ENCODE measurements at places on chromosomes 4 and X.

GRCh38 chr4:101919373-101919977 is 128.9 kb downstream of the BANK1 start:
- DNase-seq, result no peak

- DNase-seq, result no peak
These were observed 181.0 kb downstream of the LDB2 start for GRCh38 chr4:16717266-16717970.

GRCh38 chr4:152408514-152409327 is 127.2 kb downstream of the FBXW7 start:
- DNase-seq, result peak; percentile 0

- DNase-seq, result no peak
These were observed 36.7 kb upstream of the GABRQ start for GRCh38 chrX:152600853-152601633.

- DNase-seq, result no peak
These were observed 651.8 kb downstream of the C4orf33 start for GRCh38 chr4:129747756-129748155.

DNA sequence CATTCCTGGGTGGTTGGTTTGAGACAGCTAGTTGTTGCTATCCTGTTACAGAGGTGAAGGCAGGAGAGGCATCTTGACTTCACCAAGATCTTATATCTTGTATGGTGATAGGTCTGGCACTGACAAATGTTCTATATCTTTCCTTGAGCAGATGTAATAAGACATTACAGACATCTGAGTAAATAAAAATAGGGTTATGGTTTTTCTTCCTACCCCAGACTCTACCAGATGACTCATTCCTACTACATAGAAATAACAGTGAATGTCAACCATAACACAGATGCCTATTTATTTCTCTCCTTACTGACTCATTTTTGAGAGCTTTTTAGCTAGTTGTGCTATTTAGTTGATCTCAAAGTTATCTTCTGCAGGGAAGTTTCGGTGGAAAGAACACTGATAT is 21.9 kb downstream of the HNRNPH2 start:
- DNase-seq, result no peak

DNA sequence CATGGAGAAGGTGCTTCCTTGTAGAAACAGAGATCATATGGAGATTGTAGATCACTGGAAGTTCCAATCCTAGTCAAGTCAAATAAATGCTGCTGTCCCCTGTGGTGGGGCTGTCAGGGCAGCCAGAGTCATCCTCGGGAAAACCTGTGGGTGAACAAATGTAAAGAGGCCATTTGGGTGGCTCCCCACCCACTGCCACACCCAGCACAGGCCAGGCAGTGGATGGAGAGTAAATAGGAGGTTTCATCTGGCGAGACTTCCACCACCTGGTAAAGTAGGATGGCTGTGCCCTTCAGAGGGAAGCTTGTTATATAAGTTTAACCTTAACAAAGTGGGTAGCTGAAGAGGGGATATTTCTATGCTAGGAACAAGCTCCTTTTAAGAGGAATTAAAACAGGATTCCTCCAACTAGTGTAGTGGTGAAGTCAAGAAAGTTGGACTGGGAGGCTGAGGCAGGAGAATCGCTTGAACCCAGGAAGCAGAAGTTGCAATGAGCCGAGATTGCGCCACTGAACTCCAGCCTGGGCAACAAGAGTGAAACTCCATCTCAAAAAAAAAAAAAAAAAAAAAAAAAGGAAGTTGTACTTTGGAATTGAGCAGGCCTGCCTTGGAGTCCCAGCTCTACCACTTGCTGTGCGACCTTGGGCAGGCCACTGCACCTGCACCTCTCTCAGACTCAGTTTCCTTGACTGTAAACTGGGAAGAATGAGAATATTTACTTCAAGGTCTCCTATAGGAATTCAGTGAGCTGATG is 273.7 kb downstream of the PTTG2 start:
- DNase-seq, result no peak

GRCh38 chrX:41543668-41544067 is 96.5 kb downstream of the NYX start:
- no peak for DNase-seq

DNA sequence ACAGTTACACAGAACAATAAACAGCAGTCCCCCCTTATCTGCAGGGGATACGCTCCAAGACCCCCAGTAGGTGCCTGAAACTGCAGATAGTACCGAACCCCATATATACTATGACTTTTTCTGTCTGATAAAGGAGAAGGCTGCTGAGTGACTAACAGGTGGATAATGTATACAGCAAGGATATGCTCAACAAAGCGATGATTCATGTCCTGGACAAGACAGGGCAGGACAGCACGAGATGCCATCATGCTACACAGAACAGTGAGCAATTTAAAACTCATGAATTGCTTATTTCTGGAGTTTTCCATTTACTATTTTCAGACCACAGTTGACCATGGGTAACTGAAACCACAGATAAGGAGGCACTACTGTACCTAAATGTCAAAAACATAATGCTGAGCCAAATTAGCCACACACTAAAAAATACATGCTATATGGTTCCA is 76.1 kb downstream of the MANBA start:
- DNase-seq, result no peak

- no peak for DNase-seq
These were observed 200.8 kb downstream of the MGST2 start for GRCh38 chr4:139866276-139866962.

DNA sequence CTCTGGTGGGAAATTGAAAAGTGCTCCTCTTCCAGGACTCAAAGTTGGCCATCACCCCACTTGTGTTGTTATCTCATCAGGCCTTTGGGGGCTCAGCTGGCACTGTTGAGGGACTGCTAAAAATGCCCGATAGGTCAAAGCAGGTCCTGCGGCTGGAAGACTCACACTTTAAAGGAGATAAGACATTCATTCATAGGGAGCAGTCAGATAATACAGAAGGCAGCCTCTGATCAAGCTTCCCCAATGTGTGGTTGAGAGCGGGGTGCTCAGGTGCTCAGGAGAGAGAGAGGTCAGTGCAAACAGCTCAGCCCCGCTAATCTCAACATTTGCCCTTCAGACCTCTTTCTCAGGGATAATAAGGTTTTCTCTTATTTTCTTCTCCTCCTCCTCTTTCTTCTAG is 70.3 kb downstream of the TMEM154 start:
- no peak for DNase-seq

DNA sequence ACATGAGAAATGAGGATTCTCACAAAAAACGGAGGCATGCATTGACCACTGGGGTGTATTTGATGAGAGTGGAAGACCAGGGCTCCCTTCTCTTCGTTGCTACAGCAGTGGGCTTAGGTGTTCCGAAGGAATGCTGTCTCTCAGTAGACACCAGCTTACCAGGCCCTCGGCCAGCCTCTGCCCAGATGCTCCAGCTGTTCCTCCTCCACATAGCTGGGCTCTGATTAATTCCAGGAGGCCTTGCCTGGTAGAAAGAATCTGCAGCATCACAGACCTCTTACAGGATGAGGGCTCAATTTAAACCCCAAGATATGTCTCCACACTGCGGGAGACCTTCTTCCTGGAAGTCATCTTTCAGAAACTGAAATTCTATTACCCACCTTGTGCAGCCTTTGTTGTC is 346.6 kb upstream of the TENM3 start:
- DNase-seq, result no peak

DNA sequence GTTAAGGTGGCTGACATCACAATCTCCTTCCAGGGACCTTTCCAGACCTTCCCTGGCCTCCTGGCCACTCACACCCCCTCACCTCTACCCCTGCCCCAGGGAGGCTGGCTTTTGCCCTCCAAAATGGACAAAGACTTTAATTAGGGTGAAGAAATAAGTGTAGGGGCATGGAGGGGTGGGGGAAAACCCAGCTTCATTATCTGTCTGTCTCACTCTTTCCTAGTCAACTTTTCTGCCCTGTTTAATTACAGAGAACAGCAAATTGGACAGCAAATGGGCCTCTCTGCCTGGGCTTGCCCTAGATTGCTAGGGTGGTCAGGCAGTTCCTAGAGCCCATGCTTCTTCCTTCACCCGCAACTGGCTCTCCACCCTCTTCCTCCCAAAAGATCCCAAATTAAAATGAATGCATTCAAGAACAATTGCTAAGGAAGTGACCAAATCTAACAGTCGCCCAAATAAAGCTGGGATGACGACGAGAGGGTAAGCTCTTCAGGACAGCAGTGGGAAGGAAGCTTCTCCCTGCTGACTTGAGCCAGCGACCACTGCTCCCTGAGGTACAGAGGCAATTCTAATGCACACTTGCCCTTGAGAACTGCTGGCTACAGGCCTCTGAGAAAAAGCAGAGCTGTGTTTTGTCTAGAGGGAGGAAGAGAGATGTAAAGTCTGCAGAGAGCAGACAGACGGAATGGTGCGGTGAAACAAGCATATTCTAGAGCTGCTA is 12.4 kb downstream of the RAI2 start:
- DNase-seq, result no peak

GRCh38 chr4:174135936-174136406 is 147.5 kb downstream of the FBXO8 start:
- DNase-seq, result no peak

DNA sequence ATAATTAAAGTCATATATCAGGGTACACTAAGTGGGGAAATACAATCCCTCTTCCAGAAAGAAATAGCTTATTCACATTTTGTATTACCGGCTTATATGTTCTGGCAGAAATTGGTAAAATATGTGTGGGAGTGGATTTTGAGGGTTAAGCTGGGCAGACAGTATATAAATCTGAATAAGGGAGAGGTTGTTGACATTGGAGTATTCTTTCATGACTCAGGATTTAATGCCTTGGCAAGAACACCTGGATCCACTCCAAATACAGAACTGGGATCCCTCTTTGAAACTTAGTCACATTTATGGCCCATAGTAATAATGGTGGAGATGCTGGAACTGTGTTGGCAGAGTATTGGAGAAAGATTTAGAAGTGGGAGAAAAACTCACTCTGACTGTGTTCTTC is 54.3 kb upstream of the TET2 start:
- DNase-seq, result peak; percentile 12

GRCh38 chr4:107114059-107114458 is 77.9 kb upstream of the DKK2 start:
- no peak for DNase-seq

GRCh38 chrX:131763674-131764073 is 219.8 kb downstream of the OR13H1 start:
- peak; percentile 9 for DNase-seq

DNA sequence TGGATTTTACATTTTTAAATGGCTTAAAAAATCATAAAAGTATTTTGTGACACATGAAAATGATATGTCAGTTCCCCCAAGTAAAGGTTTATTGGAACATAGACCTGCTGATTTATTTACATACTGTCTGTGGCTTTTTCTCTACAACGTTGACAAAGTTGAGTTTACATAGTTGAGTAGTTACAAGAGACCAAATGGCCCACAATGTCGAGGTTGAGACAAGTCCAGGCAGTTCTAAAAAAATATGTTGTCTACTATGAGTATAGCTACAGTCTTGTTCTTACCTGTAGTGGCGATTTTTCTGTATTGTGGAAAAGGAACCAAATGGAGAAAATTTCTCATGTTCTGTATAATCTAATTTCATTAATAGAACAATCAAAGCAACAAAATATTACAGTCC is 163.2 kb downstream of the FRAS1 start:
- DNase-seq, result no peak

- DNase-seq, result no peak
These were observed 379.8 kb downstream of the ZNF674 start for GRCh38 chrX:46165411-46165810.

DNA sequence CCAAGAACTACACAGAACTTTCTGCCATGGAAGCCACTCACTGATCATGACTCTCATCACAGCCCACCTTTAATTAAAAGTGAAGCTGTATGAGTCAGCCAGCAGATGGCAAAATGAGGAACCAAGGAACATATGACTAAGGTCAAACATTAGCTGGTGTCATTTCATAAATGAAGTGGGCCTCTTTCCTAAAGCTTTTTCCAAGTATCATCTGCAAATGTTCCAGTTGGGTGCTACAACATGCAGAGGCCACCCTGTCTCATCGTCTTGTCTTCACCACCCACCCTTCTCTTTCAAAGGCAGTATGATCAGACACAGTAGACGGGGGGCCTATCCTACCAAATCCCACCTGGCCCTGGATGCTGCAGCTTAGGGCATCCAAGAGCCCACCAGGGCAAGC is 9.2 kb upstream of the EOLA1 start:
- no peak for DNase-seq

DNA sequence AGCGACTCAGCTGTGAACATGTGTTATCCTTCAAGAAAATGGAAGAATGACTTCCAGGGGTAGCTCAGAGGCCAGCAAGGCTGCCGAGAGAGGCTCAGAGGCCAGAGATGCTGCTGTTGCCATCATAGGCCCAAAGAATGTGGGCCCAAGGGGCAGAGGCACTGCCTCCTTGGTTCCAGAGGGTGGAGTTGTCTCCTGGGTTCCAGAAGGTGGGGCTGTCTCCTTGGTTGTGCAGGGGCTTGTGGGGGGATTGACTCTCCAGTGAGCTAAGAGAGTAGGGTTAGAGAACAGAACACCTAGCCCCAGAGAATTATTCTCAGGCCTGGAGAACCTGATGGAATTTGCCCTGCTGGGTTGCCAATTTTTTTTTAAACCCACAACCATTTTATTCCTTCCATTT is 62.6 kb downstream of the DGKK start:
- DNase-seq, result no peak

- DNase-seq, result no peak
These were observed 278.2 kb downstream of the ADGRL3 start for GRCh38 chr4:61478340-61478739.

DNA sequence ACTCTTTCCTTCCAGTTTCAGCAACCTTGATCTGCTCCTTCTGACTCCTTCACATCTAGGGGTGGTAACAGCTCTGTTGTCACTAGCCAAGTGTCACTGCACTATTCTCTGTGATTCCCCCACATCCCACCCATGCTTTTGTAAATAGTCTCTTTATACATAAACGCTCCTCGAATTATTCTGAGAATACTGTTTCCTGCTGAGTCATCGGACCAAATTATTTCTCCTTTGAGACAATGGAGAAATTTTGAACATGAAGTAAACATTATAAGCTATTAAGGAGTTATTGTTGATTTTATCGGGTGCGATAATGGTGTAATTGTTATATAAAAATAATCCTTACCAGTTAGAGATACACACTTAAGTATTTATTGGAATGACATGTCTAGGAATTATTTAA is 245.1 kb upstream of the RPS6KA3 start:
- DNase-seq, result no peak

DNA sequence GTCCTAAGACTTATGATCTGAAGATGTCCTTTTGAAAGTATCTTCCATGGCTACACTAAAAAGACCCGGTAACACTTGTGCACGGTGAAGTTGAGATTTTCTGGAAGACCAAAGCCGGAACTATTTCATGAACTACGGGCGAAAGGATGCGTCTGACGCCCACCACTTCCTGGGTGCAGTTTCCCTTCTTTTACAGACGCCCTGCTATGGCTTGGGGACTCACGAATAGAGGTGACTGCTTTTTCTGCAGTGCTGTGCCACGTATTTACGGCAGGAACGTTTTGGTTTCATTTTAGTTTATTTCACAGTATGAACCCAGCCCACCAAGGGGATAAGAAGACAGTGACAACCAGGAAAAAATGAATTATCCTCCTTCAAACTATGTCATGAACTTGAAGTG is 180.4 kb downstream of the AFAP1 start:
- no peak for DNase-seq

All from DMS 273 treated with DMSO at 0.1 percent for 48 hours (cell line).